Suprapubic skin (tissue), 4 donors: ENCODE measurements at places on chromosomes 3 and 15. TPM values are rescaled to one million over a fixed set of nuclear protein-coding genes. Genes with fewer than 3 reads are reported as not detected.

DNA sequence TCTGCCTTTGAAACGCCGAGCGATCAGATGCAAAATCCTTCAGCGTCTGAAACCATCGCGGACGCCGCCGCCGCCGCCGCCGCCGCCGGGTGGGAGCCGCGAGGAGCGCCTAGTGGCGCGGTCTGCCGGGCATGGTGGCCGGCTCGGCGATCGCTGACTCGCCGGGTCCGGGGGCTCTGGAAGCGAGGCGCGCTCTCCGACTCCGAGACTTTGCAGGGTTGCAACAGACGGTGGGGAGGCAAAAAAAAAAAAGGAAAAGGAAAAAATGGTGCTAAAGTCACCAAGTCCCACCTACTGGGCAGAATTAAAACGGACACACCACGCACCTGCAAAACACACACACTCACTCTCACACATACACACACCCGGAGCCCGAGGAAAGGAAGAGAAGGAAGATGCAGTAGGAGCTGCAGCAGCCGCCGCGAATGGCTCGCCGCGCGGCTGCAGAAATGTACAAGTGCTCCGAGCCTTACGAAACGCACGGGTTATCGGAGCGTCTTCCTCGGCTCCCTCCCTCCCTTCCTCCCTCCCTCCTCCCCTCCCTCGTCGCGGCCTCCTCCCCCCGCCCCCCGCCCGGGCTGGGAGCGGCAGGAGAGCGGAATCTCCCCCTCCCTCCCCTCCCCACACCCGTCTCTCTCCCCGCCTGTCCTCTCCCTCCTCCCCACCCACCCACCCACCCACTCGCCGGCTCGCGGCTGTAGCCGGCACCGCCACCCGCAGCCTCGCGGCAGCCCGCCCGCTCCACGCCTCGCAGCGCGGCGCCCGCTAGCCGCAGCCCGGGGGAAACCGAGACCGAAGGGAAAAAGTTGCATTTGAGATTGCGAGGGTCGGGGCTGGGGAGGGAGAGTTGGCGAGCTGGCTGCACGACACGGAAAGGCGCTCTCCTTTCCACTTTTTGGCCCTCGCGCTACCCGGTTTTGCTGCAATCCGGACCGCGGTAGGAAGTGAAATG lies at the start of gene NTRK3:
TSS of gene NTRK3 (minus strand) at position 461 of the 952 bp plus-strand sequence. CDS start 586 bp downstream, outside the sequence.
- H3K4me1 ChIP-seq, result peaks cover 36% of the 10 kb centered on the region
- no peak for DNase-seq
- no peak within 1 kb of the TSS for H3K27ac ChIP-seq
- peaks cover 81% of the 10 kb centered on the region for H3K27me3 ChIP-seq
- no peaks in the 10 kb centered on the region for H3K36me3 ChIP-seq

GRCh38 chr15:35757765-35758164 lies 211.8 kb upstream of the DPH6 start:
- H3K27me3 ChIP-seq, result no peaks in the 10 kb centered on the region
- H3K27ac ChIP-seq, result no peak overlapping the region
- no peaks in the 10 kb centered on the region for H3K36me3 ChIP-seq
- H3K4me3 ChIP-seq, result no peak overlapping the region
- H3K4me1 ChIP-seq, result peaks cover 8% of the 10 kb centered on the region

- no peaks in the 10 kb centered on the region for H3K27me3 ChIP-seq
- H3K4me1 ChIP-seq, result peaks cover 30% of the 10 kb centered on the region
- H3K4me3 ChIP-seq, result peak overlapping the region; percentile 99
Measured at GRCh38 chr15:50909010-50909317, 481 bp downstream of the AP4E1 start.

Gene ADAMTS7
- total RNA-seq, result 1.2 TPM

Gene XPC
- total RNA-seq, result 66.1 TPM

- no peaks in the 10 kb centered on the region for H3K36me3 ChIP-seq
- no peak overlapping the region for H3K4me3 ChIP-seq
- no peaks in the 10 kb centered on the region for H3K27me3 ChIP-seq
- no peaks in the 10 kb centered on the region for H3K4me1 ChIP-seq
Measured at GRCh38 chr3:99579965-99580364, 58.4 kb upstream of the COL8A1 start.

Gene NPAP1
- not detected for total RNA-seq

DNA sequence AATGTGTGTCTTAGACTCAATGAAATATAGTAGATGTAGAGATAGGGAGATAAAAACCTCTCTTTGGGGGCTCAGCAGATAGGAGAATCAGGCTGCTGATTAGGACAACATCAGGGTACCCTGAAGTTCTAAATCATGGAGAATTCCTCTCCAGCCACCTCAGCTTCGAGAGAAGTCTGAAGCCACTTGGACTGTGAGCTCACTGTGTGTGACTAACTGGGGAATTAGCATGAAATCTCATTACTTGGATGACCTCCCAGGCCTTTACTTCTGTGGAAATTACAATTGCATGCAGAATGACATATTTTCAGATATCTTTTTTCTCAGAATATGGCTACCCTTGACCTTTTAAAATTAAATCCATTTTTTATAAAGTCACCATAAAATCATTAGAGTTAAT lies 128.0 kb upstream of the MRPL3 start:
- no peak overlapping the region for H3K4me3 ChIP-seq
- no peaks in the 10 kb centered on the region for H3K27me3 ChIP-seq
- H3K4me1 ChIP-seq, result no peaks in the 10 kb centered on the region
- H3K36me3 ChIP-seq, result no peaks in the 10 kb centered on the region
- no peak overlapping the region for H3K27ac ChIP-seq

DNA sequence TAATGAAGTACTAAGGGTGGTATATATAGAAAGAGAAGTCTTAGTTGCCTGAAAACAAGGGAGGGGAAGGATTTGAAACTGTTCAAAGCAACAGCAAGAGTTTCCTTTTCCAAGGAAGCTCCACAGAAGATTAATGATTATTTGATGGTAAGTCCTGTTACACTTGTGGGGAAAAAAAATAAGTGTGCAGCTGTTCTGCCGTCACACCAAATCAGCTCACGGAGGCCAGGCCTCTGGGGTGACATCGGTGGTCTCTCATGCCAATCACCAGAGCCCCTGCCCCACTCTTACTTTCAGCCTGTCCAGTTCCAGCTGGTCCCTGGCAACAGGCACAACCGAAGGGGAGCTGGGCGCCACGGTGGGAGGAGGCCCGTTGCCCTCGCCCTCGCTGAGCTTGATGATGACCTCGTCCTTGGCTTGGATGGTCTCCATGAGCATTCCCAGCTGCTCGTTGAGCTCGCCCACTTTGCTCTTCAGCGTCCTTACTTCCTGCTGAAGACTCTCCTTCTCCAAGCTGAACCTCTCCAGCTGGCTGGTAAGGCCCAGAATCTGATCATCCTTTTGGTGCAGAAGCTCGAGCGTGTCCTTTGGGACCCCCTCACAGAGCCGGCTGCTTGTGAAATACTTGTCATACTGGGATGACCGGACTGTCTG lies 53.5 kb downstream of the TBC1D2B start:
- peaks cover 69% of the 10 kb centered on the region for H3K36me3 ChIP-seq
- peak overlapping the region; percentile 42 for H3K27ac ChIP-seq
- no peaks in the 10 kb centered on the region for H3K27me3 ChIP-seq
- H3K4me3 ChIP-seq, result no peak overlapping the region

Gene DNAJB8
- not detected for total RNA-seq

Gene GRIP2
- total RNA-seq, result 0.65 TPM

DNA sequence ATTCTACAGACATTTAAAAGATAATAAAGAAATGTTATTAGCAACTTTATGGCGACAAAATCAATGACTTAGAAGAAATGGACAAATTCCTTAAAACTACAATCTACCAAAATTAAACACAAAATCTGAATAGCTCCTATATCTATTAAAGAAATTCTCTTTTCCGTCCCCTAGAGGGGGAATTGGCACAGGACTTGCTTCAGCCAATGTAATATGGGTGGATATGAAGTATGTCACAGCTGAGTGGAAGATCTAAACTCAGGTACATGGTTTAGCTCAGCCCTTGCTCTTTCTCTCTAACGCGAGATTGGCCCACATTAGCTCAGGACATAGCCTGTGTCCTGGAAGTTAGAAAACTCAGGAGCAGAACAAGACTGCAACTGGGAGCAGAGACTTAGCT lies 79.3 kb downstream of the DNAH12 start:
- H3K4me3 ChIP-seq, result no peak overlapping the region
- H3K4me1 ChIP-seq, result no peaks in the 10 kb centered on the region
- H3K27ac ChIP-seq, result no peak overlapping the region
- H3K36me3 ChIP-seq, result no peaks in the 10 kb centered on the region

Gene GP5
- not detected for total RNA-seq

GRCh38 chr3:114308377-114308776 lies 14.5 kb downstream of the TIGIT start:
- DNase-seq, result no peak
- H3K27me3 ChIP-seq, result no peaks in the 10 kb centered on the region
- no peak overlapping the region for H3K27ac ChIP-seq
- H3K4me3 ChIP-seq, result no peak overlapping the region

DNA sequence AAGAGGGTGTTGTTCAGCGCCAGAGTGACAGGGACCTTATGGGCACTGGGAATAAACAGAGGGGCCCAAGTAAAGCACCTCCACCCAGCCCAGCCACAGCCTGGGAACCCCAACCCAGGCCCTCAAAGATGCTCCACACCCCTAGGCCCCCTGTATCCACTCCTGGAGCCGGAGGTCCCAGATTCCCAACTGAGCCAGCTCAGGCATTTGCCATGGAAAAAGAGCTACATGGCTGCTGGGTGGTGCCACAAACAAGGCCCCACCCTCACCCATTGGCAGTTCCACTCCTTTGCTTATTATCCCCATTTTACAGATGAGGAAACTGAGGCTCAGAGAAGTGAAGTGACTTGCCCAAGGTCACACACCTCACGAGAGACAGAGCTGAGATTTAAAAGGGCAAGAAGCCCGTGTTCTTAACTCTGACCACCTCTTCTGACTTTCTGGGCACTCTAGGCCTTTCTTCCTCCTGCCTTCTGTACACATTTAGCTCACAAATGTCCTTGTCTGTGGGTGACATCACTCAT lies 16.9 kb downstream of the ANPEP start:
- no peaks in the 10 kb centered on the region for H3K4me1 ChIP-seq
- H3K4me3 ChIP-seq, result no peak overlapping the region
- H3K27ac ChIP-seq, result no peak overlapping the region
- H3K27me3 ChIP-seq, result no peaks in the 10 kb centered on the region

Gene PML
- 59.2 TPM for total RNA-seq

GRCh38 chr15:48177383-48177765 lies 721 bp downstream of the MYEF2 start:
- peak overlapping the region; percentile 58 for H3K4me3 ChIP-seq
- no peak overlapping the region for H3K27ac ChIP-seq
- no peak for DNase-seq

DNA sequence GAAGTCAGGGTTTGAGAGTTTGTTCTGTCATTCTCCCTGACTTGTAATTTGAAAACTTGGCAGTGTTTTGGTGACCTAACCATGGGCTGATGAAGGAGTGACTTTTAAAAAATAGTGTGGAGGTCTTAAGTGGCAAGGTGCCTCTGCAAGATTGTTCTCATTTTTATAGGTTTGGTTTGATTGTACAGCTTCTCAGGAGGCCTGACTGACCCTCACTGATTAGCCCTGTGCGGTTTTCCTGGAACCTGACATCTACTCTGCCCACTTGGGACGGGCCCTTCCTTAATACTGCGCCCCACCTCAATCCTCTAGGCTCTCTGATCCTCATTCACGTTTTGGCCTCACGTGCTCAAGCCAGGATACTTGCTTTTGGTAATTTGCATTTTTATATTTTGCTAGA lies 2.8 kb downstream of the UBE2E1 start:
- H3K27ac ChIP-seq, result no peak overlapping the region
- H3K4me1 ChIP-seq, result peaks cover 56% of the 10 kb centered on the region
- H3K27me3 ChIP-seq, result no peaks in the 10 kb centered on the region
- no peak for DNase-seq
- H3K36me3 ChIP-seq, result no peaks in the 10 kb centered on the region

- peaks cover 10% of the 10 kb centered on the region for H3K4me1 ChIP-seq
- H3K36me3 ChIP-seq, result no peaks in the 10 kb centered on the region
- no peak overlapping the region for H3K4me3 ChIP-seq
- no peaks in the 10 kb centered on the region for H3K27me3 ChIP-seq
Measured at GRCh38 chr15:93478947-93479346, 389.9 kb upstream of the RGMA start.

GRCh38 chr15:74317820-74318375 lies 49.5 kb downstream of the CYP11A1 start:
- H3K36me3 ChIP-seq, result no peaks in the 10 kb centered on the region
- peaks cover 42% of the 10 kb centered on the region for H3K4me1 ChIP-seq
- peaks cover 2% of the 10 kb centered on the region for H3K27me3 ChIP-seq
- no peak for DNase-seq
- H3K4me3 ChIP-seq, result no peak overlapping the region
- peak overlapping the region; percentile 71 for H3K27ac ChIP-seq

DNA sequence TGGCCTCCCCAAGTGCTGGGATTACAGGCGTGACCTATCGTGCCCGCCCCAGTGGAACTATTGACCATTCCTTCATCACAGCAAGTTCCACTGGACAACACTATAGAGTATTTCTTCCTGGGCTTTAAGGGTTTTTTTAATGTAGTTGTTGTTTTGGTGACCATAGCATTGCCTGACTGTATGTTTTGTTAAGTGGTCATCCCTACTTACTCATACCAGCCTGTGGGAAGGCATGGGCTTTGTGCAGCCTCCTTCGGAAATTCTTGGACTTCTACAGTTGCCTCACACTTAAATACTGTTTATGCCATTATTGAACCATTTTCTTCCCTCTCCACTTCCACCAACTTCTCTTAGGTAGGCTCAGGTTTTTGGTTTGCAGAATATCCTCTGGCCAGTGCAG lies 19.9 kb upstream of the ALPK3 start:
- H3K4me1 ChIP-seq, result no peaks in the 10 kb centered on the region
- no peaks in the 10 kb centered on the region for H3K27me3 ChIP-seq

DNA sequence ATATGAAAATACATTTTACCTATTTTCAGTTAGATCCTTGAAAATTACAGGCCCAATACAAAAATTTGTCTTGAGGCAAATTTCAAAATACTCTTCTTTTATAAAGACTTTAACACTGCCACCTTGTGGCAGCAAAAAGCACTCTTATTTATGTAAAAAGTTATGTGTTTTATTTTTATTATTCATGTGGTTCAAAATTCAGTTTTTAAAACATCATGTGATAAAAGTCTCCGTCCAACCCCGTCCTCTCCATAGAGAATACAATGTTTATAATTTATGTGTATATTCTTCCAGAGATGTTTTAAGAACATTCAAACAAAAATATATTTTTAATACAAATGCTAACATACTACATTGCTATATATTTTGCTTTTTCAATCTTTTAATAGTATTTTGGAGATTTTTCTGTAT lies 36.9 kb upstream of the TRIM59 start:
- H3K27me3 ChIP-seq, result no peaks in the 10 kb centered on the region
- H3K27ac ChIP-seq, result no peak overlapping the region
- DNase-seq, result no peak
- no peaks in the 10 kb centered on the region for H3K36me3 ChIP-seq
- peaks cover 4% of the 10 kb centered on the region for H3K4me1 ChIP-seq

- H3K27me3 ChIP-seq, result no peaks in the 10 kb centered on the region
- H3K4me1 ChIP-seq, result peaks cover 44% of the 10 kb centered on the region
- peak overlapping the region; percentile 79 for H3K27ac ChIP-seq
- no peaks in the 10 kb centered on the region for H3K36me3 ChIP-seq
- no peak overlapping the region for H3K4me3 ChIP-seq
Measured at GRCh38 chr15:99476413-99477222, 89.2 kb upstream of the MEF2A start.

Gene CDHR4
- not detected for total RNA-seq

- peaks cover 8% of the 10 kb centered on the region for H3K36me3 ChIP-seq
- no peaks in the 10 kb centered on the region for H3K27me3 ChIP-seq
- no peak overlapping the region for H3K4me3 ChIP-seq
Measured at GRCh38 chr15:58684036-58684710, 65.3 kb downstream of the ADAM10 start.
